ENCODE measurements at places on chromosomes 7 and 10.

DNA sequence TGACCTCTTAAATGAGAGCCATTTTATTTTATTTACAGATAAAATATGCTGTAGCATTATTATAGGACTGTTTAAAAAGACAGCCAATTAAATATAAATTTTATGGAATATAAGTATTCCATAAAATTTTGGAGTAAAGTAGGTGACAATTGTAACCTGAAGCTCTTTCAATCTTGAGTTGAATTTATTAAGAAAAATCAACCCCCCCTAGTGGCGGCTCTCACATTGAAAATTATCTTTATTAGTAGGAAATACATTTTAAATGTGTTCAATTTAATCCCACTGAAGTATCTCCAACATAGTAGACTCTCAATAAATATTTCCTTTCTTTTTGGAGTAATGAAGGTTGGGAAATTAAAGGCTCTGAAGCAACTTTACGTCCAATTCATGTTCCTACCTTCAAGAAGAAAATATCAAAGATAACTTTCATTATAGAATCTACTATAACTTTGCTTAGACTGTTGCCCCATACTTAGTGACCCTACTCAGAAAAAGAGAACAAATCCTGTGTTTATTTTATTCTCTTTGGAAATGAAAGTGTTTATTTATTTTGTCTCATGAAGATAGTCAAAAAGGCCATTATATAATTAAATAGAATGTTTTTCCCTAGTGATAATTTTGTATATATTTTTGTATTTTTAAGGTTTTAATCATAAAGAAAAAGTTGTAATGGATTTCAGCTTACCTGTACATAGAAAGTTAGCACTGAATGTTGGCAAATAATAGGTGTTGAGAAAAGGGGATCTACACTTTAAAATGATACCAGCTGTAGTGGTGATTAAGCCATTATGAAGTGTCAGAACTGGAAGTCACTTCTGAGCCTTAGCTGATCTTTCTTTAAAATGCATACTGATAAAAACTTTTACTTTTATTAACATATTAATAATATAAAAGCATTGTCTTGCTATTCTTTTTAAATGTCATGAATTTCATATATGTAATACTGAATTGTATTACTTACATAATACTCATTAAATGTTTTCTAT is 3.3 kb downstream of the AHR start:
- H3K27me3 ChIP-seq = no peaks in the 10 kb centered on the region
- peaks cover 37% of the 10 kb centered on the region for H3K4me1 ChIP-seq
- peak overlapping the region; percentile 60 for H3K4me3 ChIP-seq
- no peak for DNase-seq

DNA sequence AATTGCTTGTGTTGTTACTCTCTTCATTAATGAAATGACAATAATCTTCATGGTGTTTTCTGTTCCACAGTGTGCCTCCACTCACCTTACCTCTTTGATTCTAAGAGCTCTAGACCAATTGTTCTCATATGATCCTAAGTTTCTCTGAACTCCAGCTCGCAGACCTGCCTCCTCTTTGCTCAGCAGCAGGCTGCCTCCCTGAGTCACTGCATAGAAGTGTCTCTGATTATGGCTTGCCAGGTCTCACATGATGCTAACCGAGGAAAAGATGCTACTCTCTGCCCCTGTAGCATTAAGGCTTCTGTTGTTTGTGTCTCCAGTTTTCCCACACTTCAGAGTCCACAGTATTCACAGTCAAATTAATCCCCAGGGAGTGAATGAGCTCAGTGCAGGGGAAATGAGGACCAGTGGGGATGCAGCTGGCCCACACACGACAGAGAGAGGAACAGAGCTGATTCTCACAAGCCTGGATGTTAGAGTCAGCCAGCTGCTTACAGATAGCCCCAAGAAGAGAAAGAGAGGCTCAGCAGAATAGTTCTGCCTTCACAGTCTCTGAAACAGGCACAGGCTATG is 145.9 kb upstream of the EGR2 start:
- no peak overlapping the region for H3K27ac ChIP-seq
- peaks cover 15% of the 10 kb centered on the region for H3K27me3 ChIP-seq
- H3K4me1 ChIP-seq = no peaks in the 10 kb centered on the region
- no peaks in the 10 kb centered on the region for H3K36me3 ChIP-seq

- H3K4me3 ChIP-seq = no peak overlapping the region
- peaks cover 6% of the 10 kb centered on the region for H3K4me1 ChIP-seq
- H3K27ac ChIP-seq = no peak overlapping the region
- no peaks in the 10 kb centered on the region for H3K27me3 ChIP-seq
- no peak for DNase-seq
- H3K36me3 ChIP-seq = peaks cover 4% of the 10 kb centered on the region
Observed at GRCh38 chr7:36630112-36630650, 94.1 kb downstream of the AOAH start.

GRCh38 chr10:81984428-81984827 is 109.4 kb downstream of the NRG3 start:
- no peaks in the 10 kb centered on the region for H3K36me3 ChIP-seq
- H3K27me3 ChIP-seq = no peaks in the 10 kb centered on the region
- no peak overlapping the region for H3K4me3 ChIP-seq
- DNase-seq = no peak
- no peak overlapping the region for H3K27ac ChIP-seq
- H3K4me1 ChIP-seq = no peaks in the 10 kb centered on the region

DNA sequence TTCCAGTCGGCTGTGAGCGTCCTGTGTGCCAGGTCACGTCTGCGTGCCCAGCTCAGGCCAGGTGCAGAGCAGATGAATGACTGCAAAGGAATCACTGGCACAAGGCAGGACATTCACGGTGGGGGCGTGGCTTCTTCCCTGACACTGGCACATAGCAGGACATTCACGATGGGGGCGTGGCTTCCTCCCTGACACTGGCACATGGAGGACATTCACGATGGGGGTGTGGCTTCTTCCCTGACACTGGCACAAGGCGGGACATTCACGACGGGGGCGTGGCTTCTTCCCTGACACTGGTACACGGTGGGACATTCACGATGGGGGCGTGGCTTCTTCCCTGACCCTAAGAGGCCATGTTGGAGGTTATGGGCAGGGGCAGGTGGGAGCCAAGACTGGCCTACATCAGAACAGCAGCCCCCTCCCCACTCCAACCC is 64.3 kb downstream of the MYL10 start:
- no peak overlapping the region for H3K4me3 ChIP-seq
- H3K36me3 ChIP-seq = no peaks in the 10 kb centered on the region
- H3K27me3 ChIP-seq = peaks cover 7% of the 10 kb centered on the region
- peaks cover 10% of the 10 kb centered on the region for H3K4me1 ChIP-seq

DNA sequence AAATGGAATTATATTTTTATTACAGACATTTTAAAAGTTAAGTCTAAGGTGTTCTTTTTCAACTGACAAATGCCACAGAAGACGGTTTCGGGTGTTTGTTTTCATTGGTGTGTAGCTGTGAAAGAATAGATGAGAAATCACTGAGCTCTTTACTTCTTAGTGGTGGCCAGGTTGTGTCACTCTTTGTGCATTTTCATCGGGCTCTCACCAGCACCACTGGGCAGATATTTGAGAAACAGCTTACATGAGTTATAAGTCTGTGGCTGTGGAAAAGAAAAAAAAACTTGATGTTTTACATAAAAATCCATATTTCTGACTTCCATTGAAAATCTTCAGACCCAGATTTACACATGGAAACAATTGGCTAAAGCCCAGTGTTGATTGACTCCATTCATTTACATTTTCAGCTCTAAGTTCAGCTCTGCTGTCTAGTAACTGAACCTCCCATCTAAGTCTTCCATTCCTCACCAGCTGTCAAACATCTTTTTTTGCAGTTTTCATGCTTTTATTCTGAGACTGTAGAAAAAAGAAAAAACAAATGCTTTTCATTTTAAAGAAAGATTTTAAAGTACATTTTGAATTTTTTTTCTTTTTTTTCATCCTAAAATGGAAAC is 22.3 kb downstream of the CABCOCO1 start:
- no peak overlapping the region for H3K27ac ChIP-seq
- no peaks in the 10 kb centered on the region for H3K36me3 ChIP-seq
- no peak for DNase-seq
- no peaks in the 10 kb centered on the region for H3K4me1 ChIP-seq
- peaks cover 3% of the 10 kb centered on the region for H3K27me3 ChIP-seq
